ENCODE measurements at places on chromosomes 5 and 9.
A peak's percentile ranks its signal among the peaks of the same experiment; 100 is the strongest.

- DNase-seq, result peak; percentile 94
These were observed 67.4 kb downstream of the CTSL start for GRCh38 chr9:87793292-87793691.

GRCh38 chr5:107293541-107294210 lies 377.1 kb downstream of the EFNA5 start:
- DNase-seq, result no peak

DNA sequence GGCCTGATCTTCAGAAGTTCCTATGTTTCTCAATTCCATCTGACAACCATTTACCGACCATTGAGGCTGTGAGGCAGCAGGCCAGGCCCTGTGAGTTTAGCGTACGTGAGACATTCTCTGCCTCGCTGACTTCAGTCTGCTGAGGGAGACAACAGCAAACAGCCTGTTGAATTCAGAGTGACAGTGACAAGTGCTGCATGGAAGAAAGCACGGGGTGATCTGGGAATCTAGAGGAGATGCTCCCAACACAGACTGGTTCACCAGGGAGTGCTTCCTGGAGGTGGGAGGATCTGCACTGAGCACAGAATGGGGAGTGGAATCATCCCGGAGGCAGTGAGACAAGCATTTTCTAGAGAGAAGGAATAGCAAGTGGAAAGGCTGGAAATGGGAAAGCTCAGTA lies 10.0 kb upstream of the DDX41 start:
- no peak for DNase-seq

- no peak for DNase-seq
These were observed 14.4 kb downstream of the NEK6 start for GRCh38 chr9:124272118-124272517.

- no peak for DNase-seq
These were observed 815 bp upstream of the URM1 start for GRCh38 chr9:128370367-128370751.

DNA sequence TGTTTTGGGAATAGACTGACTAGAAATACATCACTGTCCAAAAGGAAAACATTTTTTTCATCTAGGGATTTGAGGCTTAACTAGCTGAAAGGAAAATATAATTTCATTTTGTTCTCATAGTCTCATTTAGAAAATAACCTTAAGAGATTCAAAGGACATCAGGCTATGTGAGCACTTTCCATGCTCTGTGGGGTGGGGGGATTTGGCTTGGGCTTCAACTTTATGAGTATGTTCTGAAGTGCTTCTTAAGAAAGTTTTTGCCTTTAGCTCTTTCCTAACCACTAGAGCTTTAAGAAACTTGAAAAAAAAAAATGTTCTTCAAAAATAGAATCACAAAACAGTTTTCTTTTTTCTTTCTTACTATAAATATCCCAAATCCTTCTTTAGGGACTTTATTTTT lies 17.6 kb downstream of the CDH6 start:
- DNase-seq, result no peak

GRCh38 chr9:94479757-94480156 lies 75.1 kb upstream of the PCAT7 start:
- no peak for DNase-seq

Data from fibroblast of gingiva (primary cell).